Amniotic stem cell (primary cell): ENCODE measurements at places on chromosomes 2 and 18.

DNA sequence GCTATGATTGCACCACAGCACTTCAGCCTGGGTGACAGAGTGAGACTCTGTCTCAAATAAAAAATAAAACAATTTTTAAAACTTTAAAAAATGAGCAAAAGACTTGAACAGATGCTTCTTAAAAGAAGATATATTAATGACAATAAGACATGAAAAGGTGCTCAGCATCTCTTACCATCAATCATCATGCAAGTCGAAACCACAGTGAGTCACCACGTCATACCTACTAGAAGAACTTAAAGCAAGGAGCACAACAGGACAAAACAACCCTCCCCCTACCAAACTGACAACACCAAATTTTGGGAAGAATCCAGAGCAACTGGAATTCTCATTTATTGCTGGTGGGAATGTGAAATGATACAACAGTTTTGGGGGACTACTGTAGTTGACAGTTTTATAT, 251.6 kb downstream of the BCL2 start:
- no peak for DNase-seq

DNA sequence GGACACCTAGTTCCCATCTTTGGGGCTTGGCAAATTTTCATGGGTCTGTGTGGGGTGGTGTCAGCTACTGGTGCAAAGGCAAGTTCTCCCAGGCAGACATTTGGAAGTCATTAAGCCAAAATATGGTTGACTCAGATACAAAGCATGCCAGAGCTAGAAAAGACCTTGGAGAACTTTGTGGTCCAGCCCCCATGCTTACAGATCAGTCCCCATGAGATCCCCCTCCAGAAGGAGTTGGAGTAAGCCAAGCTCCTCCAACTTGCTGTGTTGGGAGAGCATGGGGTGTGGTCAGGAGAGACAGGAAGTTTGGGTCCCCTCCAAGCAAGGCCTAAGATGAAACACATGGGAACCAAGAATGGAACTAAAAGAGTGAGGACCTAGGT, 224.5 kb downstream of the CYP26B1 start:
- DNase-seq = no peak

DNA sequence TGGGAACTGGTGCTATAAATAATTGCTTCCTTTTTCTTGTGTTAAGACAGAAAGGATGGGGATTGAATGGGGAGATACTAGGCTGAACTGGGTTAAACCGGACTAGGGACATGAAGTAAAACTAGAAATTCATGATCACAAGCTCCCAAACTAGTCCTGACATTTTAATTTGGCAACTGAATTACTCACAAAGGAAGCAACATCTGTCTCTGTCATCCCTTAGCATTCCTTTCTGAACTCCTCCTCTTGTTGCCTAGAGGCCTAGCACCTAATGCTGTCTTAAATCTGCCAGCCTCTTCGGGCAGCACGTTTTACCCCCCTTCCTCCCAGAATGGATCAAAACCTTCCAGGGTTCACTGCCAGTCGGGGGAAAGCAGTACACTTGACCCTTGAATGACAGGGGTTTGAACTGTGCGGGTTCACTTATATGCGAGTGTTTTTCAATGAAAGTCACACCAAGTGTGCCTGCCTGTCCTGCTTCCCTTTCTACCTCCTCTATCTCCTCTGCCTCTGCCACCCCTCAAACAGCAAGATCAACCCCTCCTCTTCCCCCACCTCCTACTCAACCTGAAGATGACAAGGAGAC, 8.2 kb downstream of the KCTD1 start:
- DNase-seq = no peak

DNA sequence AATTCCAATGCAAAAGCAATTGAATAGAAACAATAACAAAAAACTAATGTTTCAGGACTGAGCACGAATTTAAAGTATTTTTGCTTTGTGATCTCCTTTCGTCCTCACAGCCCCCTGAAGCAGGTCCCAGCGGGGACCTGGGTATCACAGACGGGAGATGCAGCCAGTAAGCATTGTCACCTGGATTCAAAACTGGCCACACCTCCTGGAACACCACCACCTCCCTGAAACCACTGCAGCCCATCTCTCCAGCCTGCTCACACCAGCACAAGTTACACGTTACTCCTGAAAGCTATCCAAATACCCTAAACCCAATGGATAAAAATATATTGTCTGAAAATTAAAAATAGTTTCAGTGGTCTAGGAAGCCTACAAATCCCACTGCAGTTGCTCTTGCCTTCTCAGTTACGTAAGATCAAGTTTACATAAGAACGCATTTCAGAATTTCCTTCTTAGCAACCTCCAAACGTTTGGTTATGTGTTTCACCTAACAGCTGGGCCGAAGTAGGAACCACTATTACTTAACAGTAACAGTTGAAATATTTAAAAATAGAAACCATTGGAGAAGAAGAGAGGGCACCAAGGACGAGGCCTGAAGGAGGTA, 178.0 kb downstream of the HDAC4 start:
- DNase-seq = no peak

DNA sequence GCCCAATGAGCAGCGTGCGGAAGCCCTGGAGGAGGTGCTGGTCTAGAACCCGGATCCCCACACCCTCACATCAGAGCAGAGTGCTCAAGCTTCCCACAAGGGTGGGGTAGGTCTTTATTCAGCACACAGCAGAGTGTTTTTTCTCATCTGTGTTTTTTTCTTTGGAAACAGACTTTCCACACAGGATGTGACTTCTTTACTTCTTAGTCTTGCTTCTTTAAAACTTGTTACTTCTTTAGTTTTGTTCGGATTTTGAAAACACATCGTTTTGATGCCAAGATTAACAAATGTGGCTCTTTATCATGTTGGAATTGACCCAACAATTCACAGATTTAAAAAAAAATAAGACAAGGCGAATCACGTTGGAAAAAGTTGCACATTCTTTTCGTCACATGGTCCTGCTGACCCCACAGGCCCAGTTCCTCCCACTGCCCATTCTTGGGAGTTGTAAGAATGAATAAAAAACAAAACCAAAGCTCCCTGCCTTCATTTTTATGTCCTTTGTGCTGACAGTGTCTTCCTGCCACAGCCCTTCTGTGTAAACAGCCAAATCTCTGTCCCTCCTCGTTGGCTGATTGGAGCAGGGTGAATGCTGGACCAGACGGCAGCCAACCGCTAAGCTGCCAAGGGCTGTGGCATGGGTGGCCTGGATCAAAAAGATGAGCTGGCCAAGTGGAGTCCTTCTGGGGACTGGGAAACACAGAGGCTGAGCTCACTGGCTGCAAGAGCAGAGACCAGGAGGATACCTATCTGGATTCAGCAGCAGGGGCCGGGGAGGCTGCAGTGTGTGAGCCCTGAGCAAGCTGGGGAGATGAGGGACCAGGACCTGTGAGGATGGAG, 81.6 kb downstream of the TWIST2 start:
- DNase-seq = no peak

DNA sequence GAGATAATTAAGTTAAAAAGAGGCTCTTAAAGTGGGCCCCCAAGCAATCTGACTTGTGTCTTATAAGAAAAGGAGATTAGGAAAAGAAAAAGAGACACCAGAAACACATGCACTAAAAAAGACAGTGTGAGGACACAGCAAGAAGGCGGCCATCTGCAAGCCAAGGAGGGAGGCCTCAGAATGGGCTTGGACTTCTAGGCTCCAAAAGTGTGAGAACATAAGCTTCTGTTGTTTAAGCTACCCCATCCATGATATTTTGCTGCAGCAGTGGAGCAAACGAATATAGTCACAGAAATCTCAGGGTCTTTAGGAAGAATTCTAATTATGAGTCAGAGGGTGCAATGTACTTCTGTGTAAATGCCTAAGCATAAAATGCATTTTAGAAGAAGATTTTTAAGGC, 399.3 kb upstream of the MMADHC start:
- no peak for DNase-seq
